8988T (cell line): ENCODE measurements at places on chromosomes 4 and X.

- DNase-seq = no peak
These were observed 249.4 kb downstream of the ADAMTS3 start for GRCh38 chr4:72319601-72320021.

GRCh38 chr4:93829820-93830687, 1.5 kb downstream of the ATOH1 start:
- DNase-seq = no peak

DNA sequence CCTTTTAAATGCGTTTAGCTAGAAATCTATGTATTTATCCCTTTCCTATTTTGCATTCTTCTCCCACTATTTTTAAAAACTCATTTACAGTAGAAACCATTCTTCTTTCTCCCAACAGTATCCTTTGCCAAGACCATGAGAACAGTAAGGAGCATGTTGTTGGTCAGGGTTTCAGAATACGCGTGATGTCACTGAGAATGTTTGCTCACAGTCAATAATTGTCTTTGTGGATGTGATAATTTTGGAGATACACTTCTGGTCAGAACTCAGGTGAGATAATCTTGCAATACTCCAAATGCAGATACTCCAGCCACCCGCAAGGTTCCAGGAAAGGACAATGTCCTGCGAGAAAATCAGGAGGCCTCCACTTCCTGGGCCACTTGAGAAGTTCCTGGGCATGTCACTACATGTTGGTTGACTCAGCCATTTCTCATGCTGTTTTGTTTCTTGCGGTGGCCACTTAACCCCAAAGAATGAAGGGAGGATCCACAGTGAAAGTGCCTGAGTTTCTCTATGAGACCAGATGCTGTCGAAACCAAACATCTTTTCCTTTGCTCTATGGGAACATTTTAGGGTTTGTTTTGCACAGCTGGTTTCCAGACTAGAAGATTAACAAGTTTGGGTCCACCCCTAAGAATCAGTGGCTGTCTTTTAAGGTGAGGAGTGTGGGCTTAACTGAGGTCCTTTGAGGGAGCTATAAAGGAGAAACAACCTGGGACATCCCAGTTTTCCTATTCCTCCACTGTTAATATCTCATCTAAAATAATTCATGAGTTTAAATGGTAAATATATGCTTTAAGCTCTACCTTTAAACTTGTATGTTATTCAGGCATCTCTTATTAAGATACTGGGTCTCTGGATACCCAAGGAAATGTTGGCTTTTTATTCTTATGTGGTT, 116.0 kb downstream of the SOWAHB start:
- no peak for DNase-seq

- DNase-seq = no peak
These were observed 12.9 kb downstream of the DCAF8L1 start for GRCh38 chrX:27968352-27968751.

DNA sequence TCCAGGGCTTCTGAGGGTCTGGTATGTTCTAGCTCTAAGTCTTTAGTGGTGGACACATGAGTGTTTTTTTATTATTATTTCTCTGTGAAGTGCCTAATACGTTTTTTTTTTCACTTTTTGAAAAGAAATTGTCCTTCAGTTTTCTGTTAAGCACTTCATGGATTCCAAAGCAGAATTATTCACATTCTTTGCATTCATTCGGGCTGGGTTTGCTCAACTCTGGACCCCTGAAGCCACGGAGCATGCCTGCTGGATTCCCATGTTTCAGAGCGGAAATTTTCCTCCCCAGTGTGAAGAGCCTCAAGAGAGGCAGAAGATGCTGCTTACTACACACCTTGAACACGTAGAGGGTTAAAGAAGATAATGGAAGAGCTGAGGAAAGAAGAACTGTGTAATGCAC, 107.5 kb downstream of the EGF start:
- DNase-seq = no peak

- no peak for DNase-seq
These were observed 46.2 kb downstream of the MAGEB5 start for GRCh38 chrX:26262121-26262523.

DNA sequence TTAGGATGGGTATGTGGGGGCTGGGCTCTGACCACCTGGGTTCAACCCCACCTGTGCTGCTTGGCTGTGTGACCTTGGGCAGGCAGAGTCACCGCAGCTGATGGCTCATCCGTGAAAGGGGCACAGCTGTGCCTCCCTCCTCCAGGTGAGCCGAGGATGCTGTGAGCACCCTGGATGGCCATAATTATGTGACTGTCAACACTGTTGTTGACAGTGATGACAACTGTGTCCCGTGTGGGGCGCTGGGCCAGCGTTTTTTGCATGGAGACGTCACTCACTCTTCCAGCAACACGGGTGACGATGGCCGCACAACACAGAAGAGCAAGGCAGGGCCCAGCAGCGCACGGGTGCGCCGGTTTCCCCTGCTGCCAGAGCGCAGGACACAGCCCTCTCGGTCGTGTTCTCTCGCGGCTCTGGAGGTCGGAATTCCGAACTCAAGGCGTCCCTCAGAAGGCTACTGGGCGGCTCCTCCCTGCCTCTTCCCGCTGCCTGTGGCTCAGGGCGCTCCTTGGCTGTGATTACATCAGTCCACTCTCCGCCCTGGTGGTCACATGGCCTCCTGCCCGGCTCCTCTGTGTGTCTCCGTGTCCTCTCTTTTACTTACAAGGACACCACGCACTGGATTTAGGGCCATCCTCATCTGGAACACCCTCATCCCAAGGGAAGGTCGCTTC, 1.3 kb downstream of the SH3TC1 start:
- no peak for DNase-seq

- DNase-seq = no peak
These were observed 855.3 kb downstream of the PCDH7 start for GRCh38 chr4:31575504-31575903.

GRCh38 chr4:73603854-73604584, 16.2 kb downstream of the RASSF6 start:
- DNase-seq = no peak

DNA sequence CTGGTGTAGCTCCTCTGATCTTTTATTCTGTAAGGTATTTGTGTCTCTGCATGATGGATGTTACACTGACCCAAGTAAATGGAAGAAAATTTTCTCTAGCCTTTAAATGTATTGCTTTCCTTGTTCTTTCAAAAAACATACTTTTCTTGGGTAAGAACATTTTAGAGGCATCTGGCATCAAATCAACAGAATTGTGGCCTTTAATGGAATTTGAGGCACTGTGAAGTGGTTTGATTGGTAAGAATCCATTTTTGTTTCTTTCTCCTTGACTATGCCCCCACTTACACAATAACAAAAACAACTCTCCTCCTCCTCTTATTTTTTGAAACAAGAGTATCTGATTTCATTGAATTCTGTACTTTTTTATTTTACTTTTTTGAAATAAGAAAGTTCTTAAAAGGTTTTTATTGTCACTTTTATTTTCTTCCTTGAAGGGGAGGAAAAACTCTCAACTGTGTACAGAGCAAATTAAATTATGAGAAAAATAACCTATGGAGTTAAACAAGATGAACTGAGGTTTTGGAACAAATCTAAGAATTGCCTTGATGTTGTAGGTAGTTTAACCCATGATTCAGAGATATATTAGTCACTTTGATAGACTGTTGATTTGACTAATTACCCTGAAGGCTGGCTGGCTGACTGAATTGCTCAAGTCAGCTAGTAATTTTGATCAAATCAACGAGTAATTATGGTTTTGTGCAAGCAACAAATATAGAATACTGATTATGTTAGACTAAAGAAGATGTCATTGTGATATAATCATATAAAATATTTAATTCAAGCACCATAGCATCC, 146.4 kb downstream of the FHIP1A start:
- no peak for DNase-seq
